ENCODE measurements at places on chromosomes 5 and 9. TPM values are rescaled to one million over a fixed set of nuclear protein-coding genes. Genes with fewer than 3 reads are reported as not detected.

The PLEKHG4B gene
- total RNA-seq: 1.3 TPM

The LRRC19 gene
- total RNA-seq: not detected

The TOR2A gene
- total RNA-seq: 14.2 TPM

The SLC4A9 gene
- not detected for total RNA-seq

- no peak for DNase-seq
Measured at GRCh38 chr5:128002425-128002824, 81.1 kb upstream of the SLC12A2 start.

The CSF2 gene
- total RNA-seq: not detected

The GABRA6 gene
- not detected for total RNA-seq

The CMYA5 gene
- total RNA-seq: 1.6 TPM

DNA sequence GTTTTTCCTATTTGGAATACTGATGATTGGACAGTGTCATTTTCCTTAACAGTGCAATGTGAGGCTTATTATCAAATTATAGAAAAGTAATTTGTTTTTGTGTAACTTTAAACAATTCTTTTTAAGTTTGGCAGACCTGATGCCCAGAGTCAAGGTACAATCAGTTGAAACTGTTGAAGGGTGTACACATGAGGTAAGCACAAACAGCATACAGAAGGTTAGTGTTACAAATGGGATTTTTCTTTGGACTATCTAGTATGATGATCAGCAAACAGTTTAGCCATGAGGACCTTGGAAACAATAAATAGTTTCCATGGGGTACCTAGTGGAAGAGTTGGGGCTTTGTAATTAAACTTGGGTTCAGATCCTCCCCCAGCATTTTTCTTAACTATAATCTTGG lies 16.2 kb downstream of the MTREX start:
- DNase-seq: no peak

DNA sequence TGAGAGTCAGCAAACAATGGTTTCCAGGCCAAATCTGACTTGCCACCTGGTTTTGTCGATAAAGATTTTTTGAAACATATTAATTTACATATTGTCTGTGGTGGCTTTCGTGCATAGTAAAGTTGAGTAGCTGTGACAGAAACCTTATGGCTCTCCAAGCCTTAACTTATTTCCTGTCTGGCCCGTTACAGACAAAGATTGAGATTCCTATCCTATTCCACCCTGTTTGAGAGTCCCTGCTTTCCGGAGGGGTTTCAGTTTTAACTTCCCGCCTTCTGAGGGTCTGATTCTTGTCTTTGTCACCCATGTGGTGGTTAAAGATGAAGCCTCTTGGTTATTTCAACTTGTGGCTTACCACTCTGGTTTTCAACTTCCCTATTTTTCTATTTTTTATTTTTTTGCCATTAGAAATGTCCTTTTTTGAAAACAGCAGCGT lies 11.4 kb downstream of the OTULIN start:
- no peak for DNase-seq

DNA sequence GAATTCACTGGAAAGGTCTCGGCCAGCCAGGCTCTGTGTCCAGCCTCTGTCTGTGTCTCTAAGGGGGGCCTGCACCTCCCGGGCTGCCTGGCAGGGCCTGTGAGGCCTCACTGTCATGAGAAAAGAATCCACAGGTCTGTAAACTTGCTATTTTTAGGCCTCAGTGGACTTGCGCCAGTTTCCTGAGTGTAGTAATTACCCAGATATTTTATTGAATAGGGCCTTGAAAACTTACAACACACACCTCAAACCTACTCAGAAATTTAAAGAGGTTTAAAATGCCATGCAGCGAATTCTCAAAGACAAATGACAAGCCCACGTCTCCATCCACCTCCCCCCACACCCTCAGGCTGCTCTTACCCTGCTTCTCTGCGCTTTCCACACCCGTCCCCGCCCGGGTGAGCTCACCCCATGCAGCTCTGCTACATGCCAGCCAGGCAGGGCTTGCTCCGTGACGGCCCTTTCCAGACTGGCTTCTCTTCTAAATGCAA lies 8.8 kb upstream of the TENT4A start:
- peak; percentile 58 for DNase-seq

DNA sequence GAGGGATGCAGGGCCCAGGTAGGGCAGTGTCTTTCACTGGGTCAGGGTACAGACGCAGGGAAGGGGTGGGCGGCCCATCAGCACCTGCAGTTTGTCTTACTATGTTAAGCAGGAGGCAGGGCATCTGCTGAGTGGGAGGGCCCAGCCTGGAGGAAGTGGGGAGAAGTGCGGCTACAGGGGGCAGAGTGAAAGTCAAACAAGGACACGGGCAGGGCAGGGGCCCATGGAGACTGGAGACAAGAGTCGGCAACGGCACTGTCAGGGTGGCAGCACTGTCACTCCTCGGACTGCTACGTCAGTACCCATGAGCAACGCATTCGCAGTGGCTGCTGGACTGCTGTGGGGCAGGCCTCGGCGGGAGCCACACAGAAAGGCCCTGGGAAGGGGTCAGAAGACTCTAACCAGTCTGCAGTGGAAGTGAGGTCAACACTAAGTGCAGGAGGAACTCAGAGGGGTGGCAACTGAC lies 19.7 kb downstream of the CAMSAP1 start:
- DNase-seq: no peak

The CENPH gene
- 0.33 TPM for total RNA-seq

- DNase-seq: no peak
Measured at GRCh38 chr5:160480652-160481051, 59.0 kb downstream of the PTTG1 start.

DNA sequence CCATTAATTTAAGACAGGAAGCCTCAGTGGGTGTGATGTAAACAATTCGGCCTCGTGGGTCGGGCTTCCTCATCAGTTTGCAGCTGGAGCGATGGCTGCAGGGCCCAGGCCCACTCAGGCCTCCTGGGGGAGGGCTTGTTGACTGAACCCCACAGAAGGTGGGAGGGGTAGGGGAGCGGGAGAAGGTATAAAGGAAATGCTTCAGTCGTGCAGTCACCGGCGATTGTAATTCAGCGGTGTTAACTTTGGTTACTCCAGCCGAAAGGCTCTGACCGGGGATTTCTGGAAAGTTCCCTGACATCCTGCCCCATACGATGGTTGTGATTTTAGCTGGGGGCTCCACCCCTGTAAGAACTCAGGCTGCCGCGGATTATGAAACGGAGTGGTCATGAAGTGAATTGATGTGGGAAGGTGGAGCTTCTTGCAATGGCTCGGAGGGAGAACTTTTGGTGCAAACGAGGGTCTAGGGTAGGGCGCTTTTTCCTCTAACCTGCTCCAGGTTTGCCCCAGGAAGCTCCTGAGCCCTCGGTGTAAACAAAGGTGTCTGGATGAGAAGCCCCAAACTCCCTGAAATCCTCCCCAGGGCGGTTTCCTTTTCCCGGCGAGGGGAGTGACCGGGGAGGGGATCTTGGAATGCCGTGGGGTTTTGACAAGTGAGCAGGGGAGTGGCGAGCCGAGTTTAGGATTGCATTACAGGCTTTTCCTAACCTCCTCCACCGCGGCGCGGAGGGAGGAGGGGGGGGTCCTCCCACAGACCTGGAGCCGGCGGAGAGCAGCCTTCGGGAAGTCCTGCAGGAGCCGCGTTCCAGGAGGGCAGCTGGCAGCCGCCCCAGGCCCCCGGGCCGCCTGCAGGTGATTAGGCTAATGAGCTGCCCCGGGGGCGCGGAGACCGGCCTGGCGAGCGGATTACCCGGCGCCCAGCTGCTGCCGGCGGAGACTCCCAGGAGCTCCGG lies 215.5 kb downstream of the PDZD2 start:
- DNase-seq: peak; percentile 47

GRCh38 chr5:38575476-38575875 lies 19.0 kb upstream of the LIFR start:
- no peak for DNase-seq

The HTR4 gene
- total RNA-seq: not detected

DNA sequence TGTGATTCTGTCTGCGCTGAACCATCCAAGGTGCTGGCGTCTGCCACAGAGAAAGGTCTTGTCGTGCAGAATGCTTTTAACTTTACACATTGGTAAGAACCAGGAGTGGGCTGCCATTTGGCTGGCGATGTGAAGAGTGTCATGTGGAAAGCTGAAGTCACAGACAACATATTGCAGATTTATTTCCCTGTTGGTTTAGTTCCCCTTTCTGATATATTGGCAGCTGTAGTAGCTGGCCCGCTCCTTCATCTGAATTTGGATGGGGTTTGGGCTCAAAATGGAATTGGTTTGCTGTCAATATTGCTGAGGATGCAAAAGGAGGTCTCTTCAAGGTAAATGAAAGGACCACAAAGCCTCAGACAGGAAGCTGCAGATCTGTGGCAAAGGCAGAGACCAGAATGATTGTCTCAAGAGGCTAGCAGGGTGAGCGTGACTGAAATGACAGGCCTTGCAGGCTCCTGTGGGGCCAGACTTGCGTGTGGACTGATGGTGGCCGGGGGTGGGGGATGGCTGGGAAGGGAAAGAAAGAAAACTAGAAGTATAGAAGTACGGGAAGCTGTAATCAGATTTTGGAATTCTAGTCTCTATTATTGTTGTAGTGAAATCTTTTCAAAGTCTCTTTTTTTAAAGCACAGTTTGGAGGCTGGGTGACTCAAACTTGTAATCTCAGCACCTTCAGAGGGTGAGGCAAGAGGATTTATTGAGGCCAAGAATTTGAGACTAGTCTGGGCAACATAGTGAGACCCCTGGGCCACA lies 25.1 kb upstream of the CD180 start:
- no peak for DNase-seq

GRCh38 chr9:98550206-98550820 lies 158.4 kb downstream of the GABBR2 start:
- DNase-seq: no peak

GRCh38 chr5:56012281-56012963 lies 17.7 kb upstream of the IL6ST start:
- peak; percentile 45 for DNase-seq

- DNase-seq: no peak
Measured at GRCh38 chr9:131658377-131659129, 81.3 kb downstream of the RAPGEF1 start.

DNA sequence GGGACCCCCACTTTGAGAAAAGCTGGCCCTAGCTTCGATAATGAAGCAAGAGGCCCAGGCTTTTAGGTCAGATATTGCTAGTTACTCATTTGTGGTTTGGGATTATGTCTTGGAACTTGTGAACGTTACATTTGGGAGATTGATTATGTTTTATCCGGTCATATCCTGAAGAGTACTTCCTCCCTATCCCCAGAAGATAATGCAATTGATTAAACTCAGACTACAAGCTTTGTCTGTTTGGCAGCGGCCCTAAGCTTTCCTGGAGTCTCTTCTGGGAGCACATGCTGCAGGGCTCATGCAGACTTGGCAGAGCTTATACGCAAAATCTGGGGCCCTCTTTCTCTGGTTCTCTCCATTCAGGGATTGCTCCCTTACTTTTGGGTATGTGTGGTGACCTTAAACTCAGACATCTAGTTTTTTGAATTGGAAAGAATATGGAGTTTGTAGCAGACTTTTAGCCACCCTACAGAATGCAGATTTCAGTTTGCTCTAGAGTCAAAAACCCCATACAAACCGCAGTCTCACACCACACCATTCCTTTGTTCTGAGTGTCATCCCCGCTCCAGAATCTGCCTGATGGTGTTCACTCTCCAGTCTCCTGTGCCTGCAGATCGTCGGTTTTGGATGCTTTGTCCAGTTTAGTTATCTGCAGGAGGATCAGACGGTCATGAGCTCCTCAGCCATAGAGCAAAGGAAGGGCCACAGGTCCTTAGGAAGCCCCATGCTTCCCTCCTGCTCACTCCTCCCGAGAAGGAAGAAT lies 449.5 kb upstream of the TRPC7 start:
- no peak for DNase-seq

DNA sequence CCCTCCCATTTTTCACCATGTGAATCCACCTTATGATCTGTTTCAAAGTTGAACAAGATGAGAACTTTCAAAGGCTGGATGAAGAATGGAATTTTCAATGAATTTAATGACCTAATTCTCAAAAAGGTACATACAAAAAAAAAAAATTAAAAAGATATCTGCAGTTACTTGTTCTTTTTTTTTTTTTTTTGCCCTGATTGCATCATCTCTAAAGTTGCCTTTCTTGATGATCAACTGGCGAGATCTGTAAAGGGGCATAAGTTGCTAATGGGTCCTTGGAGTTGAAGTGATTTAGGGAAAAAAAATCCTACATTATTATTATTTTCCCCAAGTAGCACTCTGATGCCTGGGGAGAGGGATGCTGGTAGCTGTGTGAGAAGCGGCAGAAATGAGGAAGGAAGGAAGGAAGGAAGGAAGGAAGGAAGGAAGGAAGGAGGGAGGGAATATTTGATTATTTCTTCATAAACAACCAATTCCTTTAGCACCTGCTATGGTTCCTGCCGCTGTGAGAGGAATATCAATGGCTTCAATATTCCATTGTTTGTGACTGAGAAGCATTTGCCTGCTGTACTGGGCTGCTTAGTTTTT lies 48.8 kb upstream of the CD180 start:
- DNase-seq: no peak

DNA sequence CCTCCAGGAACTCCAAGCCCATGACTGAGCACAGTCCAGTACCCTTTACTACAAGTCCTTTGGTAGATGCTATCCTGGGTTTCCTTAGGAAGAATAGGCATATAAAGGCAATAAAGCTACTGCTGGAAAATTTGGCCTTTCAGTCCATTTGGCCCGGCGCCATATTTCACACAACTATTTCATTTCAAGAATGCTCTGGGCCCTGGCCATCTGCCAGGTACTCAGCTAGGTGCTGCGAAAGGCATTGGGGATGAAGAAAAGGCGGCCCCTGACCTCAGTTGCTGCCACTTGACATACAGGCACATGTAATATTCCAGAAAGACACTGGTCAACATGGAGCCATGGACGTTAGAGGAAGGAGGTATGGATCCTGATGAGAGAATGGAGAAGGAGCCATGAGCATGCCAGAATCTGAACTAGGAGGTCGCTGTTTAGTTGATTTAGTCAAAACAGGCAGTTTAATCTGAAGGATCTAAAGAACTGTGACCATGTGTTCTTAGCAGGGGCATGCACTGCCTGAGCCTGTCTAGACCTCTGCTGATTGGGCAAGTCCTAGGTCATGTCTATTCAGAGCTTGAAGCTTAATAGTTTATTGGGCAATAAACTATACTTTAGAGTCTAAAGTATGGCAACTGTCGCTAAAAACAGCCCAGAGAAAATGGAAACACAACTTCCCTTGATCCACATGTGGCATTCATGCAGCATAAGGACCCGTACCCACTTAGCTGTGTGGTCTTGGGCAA lies 149.3 kb downstream of the MELK start:
- DNase-seq: peak; percentile 28

- no peak for DNase-seq
Measured at GRCh38 chr5:157455057-157455456, 5.0 kb upstream of the NIPAL4 start.

DNA sequence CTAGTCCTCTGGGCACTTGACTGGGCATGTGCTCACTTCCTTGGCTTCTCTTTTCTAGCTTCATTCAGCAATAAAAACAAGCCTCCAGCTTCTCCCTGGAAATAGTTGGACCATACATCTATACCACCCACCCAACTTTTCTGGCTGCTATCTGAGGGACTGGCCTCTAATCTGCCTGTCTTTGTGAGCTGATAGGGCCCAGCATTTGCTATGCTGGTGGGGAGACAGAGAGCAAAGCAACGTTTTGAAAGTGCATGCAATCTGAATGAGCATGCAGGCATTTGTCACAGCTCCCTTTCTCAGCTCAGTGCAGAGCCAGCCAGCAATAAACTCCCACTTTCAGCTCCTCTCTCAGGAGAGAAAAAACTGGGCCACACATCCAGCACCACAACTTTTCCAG lies 50.7 kb upstream of the ISOC1 start:
- DNase-seq: no peak

The GLRA1 gene
- not detected for total RNA-seq

GRCh38 chr9:89358985-89359384 lies 40.7 kb downstream of the SECISBP2 start:
- peak; percentile 34 for DNase-seq

The STK32A gene
- 9.1 TPM for total RNA-seq

GRCh38 chr5:107376546-107377276 lies 294.0 kb downstream of the EFNA5 start:
- no peak for DNase-seq
